ENCODE measurements at places on chromosomes 4 and X. TPM values are rescaled to one million over a fixed set of nuclear protein-coding genes. Genes with fewer than 3 reads are reported as not detected.

DNA sequence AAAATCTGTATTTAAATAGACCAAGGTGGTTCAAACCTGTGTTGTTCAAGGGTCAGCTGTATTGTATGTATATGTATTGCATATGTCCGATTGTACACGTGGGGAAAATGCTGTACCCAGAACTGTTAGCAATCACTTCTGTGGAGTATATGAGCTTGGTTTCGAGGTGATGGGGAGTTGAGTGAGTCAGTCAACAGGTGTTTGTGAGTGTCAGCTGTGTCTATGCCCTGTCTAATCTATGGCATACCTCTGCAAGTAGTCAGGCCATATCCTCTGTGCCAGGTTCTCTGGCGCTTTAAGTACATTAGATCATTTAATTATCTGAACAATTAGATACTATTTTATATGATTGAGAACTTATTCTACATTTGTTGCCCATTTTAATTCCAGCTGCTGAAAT is 7.4 kb downstream of the ZRSR2 start:
- H3K27me3 ChIP-seq: no peaks in the 10 kb centered on the region
- H3K4me1 ChIP-seq: no peaks in the 10 kb centered on the region
- no peak overlapping the region for H3K27ac ChIP-seq
- no peak for DNase-seq
- H3K36me3 ChIP-seq: no peaks in the 10 kb centered on the region
- H3K4me3 ChIP-seq: no peak overlapping the region

DNA sequence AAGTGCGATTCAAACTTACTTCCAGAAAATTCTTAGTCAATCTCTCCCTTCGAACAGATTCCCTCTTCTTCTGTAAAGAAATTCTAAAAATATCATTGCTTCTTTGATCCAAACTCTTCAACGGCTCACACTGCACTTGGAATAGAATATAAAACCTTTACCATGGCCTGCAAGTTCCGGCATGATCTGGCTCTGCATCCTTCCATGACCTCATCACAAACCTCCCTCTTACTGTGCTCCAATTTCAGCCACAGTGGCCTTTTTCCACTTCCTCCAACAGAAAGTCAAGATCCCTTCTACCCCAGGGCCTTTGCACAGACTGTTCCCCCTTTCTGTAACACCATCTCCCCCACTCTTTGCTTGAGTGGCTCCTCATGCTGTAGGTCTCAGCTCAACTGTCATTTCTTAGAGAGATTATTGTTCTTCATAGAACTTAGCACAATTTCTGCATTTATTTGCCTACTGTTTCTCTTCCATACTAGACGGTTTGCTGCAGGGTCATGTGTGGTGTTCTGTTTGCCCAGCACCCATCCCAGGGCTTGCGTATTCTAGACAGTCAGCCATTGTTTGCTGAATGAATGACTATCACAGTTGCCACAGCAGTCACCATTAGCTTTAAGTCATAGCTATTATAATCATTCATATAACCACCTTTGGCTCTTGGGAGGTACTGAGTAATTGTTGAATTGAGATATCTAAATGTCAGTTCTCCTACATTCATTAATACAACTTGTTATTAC is 1.9 kb upstream of the STOX2 start:
- H3K4me1 ChIP-seq: no peaks in the 10 kb centered on the region
- H3K27me3 ChIP-seq: no peaks in the 10 kb centered on the region
- no peak for DNase-seq
- no peak overlapping the region for H3K4me3 ChIP-seq
- no peak overlapping the region for H3K27ac ChIP-seq

- peaks cover 9% of the 10 kb centered on the region for H3K27me3 ChIP-seq
- no peak overlapping the region for H3K27ac ChIP-seq
- no peaks in the 10 kb centered on the region for H3K4me1 ChIP-seq
- no peak overlapping the region for H3K4me3 ChIP-seq
Observed at GRCh38 chrX:13411496-13412207, 91.8 kb upstream of the ATXN3L start.

- H3K27ac ChIP-seq: no peak overlapping the region
- H3K4me3 ChIP-seq: no peak overlapping the region
- H3K27me3 ChIP-seq: no peaks in the 10 kb centered on the region
- DNase-seq: no peak
Observed at GRCh38 chr4:10667701-10668326, 16.8 kb downstream of the CLNK start.

GRCh38 chr4:158254292-158254691 is 44.0 kb downstream of the TMEM144 start:
- no peaks in the 10 kb centered on the region for H3K4me1 ChIP-seq
- DNase-seq: no peak
- H3K27me3 ChIP-seq: no peaks in the 10 kb centered on the region
- H3K4me3 ChIP-seq: no peak overlapping the region
- H3K36me3 ChIP-seq: no peaks in the 10 kb centered on the region

DNA sequence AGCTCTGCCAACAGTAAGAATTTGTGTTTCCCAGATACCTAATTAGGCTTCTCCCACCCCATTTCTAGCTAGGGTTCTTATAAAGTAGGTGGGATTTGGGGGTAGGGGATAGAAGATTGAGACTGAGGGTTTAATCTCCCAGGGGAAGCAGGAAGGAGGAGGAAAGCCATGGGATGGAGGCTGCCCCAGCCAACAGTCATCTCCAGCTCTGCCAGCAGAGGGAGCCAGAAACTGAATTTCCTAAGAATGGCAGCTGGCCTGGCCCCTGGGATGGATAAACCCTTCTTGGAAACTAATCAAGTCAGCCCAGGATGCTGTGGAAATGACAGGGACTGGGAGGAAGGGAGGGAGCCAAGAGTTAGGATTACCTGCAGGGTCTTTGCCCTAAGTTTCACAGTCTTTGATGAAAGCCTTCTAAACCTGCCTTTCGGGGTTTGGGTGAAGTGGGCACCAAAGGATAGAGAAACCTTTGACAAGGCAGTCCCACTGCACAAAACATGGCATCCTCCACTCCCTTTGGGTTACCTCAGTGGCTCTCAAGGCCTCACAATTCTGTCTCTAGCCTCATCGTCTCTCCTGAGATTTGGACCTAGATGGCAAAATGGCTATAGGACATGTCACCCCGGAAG is 6.7 kb upstream of the ERCC6L start:
- H3K4me1 ChIP-seq: no peaks in the 10 kb centered on the region
- H3K4me3 ChIP-seq: no peak overlapping the region
- no peak for DNase-seq
- H3K27ac ChIP-seq: no peak overlapping the region
- H3K36me3 ChIP-seq: no peaks in the 10 kb centered on the region

DNA sequence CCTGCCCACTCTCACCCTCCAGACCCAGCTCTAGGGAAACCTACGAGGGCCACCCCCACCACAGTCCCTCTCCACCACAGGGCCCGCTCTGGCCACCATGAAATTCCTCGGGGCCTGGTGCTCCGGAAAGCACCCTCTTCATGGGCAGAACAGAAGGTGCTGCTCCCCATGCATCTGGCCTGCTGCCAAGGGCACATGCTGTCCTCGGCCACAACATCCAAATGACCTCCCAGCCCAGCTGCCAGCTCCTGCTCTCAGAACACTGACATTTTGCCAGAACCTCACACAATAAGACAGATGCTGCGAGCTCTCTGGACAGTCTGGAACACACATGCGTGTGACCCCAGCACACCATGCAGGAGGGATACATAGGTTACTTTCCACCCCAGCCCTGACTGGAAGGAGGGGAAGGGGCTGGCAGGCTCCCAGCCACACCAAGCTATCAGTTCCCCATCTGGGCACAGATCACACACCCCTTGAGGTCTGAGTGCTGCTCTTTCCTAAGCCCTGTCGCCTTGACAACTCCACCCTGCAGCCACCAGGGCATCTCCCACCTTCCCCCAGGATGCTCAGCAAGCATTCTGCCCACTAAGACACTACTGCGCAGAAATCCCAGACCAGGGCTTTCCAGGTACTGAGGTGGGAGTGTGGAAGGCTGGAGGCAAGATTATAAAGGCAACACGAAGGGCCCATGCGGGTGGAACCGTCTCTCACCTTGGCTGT is 5.8 kb downstream of the CCNQ start:
- no peaks in the 10 kb centered on the region for H3K27me3 ChIP-seq
- H3K27ac ChIP-seq: no peak overlapping the region
- DNase-seq: no peak
- no peaks in the 10 kb centered on the region for H3K36me3 ChIP-seq

- H3K36me3 ChIP-seq: no peaks in the 10 kb centered on the region
- H3K4me3 ChIP-seq: no peak overlapping the region
- no peaks in the 10 kb centered on the region for H3K4me1 ChIP-seq
- no peak for DNase-seq
- H3K27ac ChIP-seq: no peak overlapping the region
- no peaks in the 10 kb centered on the region for H3K27me3 ChIP-seq
Observed at GRCh38 chr4:78766650-78767049, 9.5 kb upstream of the BMP2K start.

The WDR17 gene
- total RNA-seq: 2.6 TPM

The PABPC5 gene
- 2.0 TPM for total RNA-seq

The VSIG1 gene
- total RNA-seq: not detected

The FAM9C gene
- total RNA-seq: not detected

The TIMP1 gene
- total RNA-seq: 180 TPM

All from breast epithelium (tissue), 4 donors.